ENCODE measurements at places on chromosomes 4 and X. TPM values are rescaled to one million over a fixed set of nuclear protein-coding genes. Genes with fewer than 3 reads are reported as not detected.

The SLC2A9 gene
- 0.26 TPM for total RNA-seq

- H3K4me1 ChIP-seq = peaks cover 31% of the 10 kb centered on the region
- H3K27me3 ChIP-seq = peaks cover 5% of the 10 kb centered on the region
- peak overlapping the region; percentile 97 for H3K27ac ChIP-seq
- peaks cover 4% of the 10 kb centered on the region for H3K36me3 ChIP-seq
These were observed 54.9 kb downstream of the LINC00632 start for GRCh38 chrX:140764401-140764919.

- no peak for DNase-seq
- H3K4me3 ChIP-seq = no peak overlapping the region
- H3K4me1 ChIP-seq = peaks cover 11% of the 10 kb centered on the region
- H3K36me3 ChIP-seq = no peaks in the 10 kb centered on the region
These were observed 144.6 kb upstream of the VCX3A start for GRCh38 chrX:6679550-6679949.

GRCh38 chr4:123232439-123232838, 164.2 kb upstream of the SPRY1 start:
- no peaks in the 10 kb centered on the region for H3K27me3 ChIP-seq
- H3K4me3 ChIP-seq = no peak overlapping the region
- H3K36me3 ChIP-seq = peaks cover 18% of the 10 kb centered on the region
- no peak for DNase-seq
- H3K27ac ChIP-seq = peak overlapping the region; percentile 48

DNA sequence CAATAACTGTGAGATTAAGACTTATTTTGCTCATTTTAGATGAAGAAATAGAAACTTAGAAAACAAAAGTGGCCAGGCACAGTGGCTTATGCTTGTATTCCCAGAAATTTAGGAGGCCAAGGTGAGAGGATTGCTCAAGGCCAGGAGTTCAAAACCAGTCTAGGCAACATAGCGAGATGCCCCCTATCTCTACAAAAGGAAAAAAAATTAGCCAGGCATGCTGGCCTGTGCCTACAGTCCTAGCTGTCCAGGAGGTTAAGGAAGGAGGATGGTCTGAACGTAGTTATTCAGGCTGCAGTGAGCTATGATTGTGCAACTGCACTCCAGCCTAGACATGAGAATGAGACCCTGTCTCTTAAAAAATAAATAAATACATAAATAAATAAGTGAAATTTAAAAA, 28.0 kb downstream of the APELA start:
- H3K27ac ChIP-seq = no peak overlapping the region
- H3K4me1 ChIP-seq = no peaks in the 10 kb centered on the region
- no peaks in the 10 kb centered on the region for H3K36me3 ChIP-seq
- DNase-seq = no peak
- no peak overlapping the region for H3K4me3 ChIP-seq
- H3K27me3 ChIP-seq = no peaks in the 10 kb centered on the region

The FAM184B gene
- 0.16 TPM for total RNA-seq

DNA sequence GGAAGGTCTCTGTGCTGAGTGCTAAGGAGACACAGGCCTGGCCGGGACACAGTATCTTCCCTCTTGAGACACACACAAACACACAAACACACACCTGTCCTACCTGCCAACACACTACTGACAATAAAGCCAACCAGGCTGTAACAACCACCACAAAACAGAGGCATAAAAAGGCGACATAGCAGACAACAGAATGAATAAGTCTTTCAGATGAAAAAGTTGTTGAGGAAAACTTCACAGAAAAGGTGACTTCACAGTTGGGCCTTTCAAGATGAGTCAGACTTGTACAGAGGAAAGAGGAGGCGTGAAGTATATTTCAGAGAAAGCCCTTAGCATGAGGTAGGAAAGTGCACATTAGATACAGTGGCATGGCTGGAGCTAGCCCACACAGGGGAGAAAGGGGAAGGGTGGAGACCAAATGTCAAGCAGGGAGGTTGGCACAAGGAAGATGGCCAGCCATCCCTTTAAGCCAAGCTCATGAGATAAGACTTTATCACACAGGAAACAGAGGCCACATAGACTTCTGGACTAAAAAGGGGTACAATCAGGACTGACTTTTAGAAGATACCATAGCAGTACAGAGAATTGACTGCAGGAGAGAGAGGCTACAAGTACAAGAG, 54.0 kb downstream of the SLC9A7 start:
- H3K27ac ChIP-seq = no peak overlapping the region
- no peaks in the 10 kb centered on the region for H3K27me3 ChIP-seq
- no peaks in the 10 kb centered on the region for H3K36me3 ChIP-seq

- peaks cover 7% of the 10 kb centered on the region for H3K36me3 ChIP-seq
- DNase-seq = no peak
- H3K4me1 ChIP-seq = no peaks in the 10 kb centered on the region
- H3K4me3 ChIP-seq = no peak overlapping the region
These were observed 190.6 kb upstream of the SPRY1 start for GRCh38 chr4:123206016-123206415.

DNA sequence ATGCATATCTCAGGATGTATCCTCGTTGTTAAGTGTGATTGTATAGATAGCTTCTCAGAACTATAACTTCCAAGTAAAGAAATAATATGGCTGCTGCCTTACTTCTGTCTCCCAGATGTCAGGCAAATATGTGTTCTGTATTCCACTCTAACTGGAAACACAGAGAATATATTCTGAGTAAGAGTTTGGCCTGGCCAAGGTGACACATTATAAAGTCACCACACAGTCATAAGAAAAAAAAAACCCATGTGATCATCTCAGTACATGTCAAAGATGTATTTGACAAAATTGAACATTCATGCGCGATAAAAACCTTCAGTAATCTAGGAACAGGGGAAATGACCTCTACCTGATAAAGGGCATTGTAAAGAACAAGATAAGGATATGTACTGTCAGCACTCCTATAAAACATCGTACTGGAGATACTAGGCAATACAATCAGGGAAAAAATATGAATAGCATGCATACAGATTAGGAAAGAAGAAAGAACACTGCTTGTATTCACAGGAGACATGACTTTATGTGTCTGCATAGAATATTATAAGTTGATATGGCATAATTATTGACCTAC, 207.1 kb downstream of the ZNF330 start:
- H3K27ac ChIP-seq = no peak overlapping the region
- H3K4me1 ChIP-seq = no peaks in the 10 kb centered on the region
- H3K4me3 ChIP-seq = no peak overlapping the region
- H3K27me3 ChIP-seq = no peaks in the 10 kb centered on the region
- no peak for DNase-seq

The TRIM75 gene
- not detected for total RNA-seq

DNA sequence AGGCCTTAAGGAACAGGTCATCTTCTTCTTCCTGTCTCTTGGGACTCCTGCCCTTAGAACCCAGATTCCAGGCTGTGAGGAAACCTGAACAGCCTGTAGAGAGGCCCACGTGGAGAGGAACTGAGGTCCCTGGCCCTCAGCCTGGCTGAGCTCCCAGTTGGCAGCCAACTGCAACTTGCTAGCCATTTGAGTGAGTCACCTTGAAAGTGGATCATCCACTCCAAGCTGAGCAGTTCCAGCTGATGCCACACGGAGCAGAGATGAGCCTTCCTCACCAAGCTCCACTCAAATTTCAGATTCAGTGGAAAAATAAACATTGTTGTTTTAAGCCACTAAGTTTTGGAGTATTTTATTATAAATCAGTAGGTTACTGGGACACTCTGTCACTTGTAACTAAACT, 392.5 kb downstream of the BCOR start:
- no peak overlapping the region for H3K27ac ChIP-seq
- H3K4me3 ChIP-seq = no peak overlapping the region
- H3K4me1 ChIP-seq = peaks cover 8% of the 10 kb centered on the region
- H3K36me3 ChIP-seq = no peaks in the 10 kb centered on the region
- no peaks in the 10 kb centered on the region for H3K27me3 ChIP-seq
- DNase-seq = no peak

The TCP11X2 gene
- not detected for total RNA-seq

- H3K4me1 ChIP-seq = peaks cover 18% of the 10 kb centered on the region
- DNase-seq = no peak
- H3K36me3 ChIP-seq = peaks cover 3% of the 10 kb centered on the region
- no peaks in the 10 kb centered on the region for H3K27me3 ChIP-seq
- no peak overlapping the region for H3K4me3 ChIP-seq
- H3K27ac ChIP-seq = no peak overlapping the region
These were observed 37.4 kb downstream of the CYTL1 start for GRCh38 chr4:4981827-4982226.

- H3K4me3 ChIP-seq = no peak overlapping the region
- H3K36me3 ChIP-seq = peaks cover 11% of the 10 kb centered on the region
These were observed 7.9 kb downstream of the BDH2 start for GRCh38 chr4:103091601-103092223.

The S100P gene
- not detected for total RNA-seq

- DNase-seq = no peak
- no peak overlapping the region for H3K27ac ChIP-seq
- no peaks in the 10 kb centered on the region for H3K4me1 ChIP-seq
- H3K36me3 ChIP-seq = no peaks in the 10 kb centered on the region
- no peaks in the 10 kb centered on the region for H3K27me3 ChIP-seq
These were observed 16.1 kb upstream of the IQCM start for GRCh38 chr4:149831656-149832208.

- peak overlapping the region; percentile 91 for H3K27ac ChIP-seq
- H3K27me3 ChIP-seq = no peaks in the 10 kb centered on the region
- H3K4me3 ChIP-seq = peak overlapping the region; percentile 36
- DNase-seq = no peak
- peaks cover 29% of the 10 kb centered on the region for H3K4me1 ChIP-seq
These were observed 66.8 kb downstream of the SOWAHB start for GRCh38 chr4:76830964-76831703.

DNA sequence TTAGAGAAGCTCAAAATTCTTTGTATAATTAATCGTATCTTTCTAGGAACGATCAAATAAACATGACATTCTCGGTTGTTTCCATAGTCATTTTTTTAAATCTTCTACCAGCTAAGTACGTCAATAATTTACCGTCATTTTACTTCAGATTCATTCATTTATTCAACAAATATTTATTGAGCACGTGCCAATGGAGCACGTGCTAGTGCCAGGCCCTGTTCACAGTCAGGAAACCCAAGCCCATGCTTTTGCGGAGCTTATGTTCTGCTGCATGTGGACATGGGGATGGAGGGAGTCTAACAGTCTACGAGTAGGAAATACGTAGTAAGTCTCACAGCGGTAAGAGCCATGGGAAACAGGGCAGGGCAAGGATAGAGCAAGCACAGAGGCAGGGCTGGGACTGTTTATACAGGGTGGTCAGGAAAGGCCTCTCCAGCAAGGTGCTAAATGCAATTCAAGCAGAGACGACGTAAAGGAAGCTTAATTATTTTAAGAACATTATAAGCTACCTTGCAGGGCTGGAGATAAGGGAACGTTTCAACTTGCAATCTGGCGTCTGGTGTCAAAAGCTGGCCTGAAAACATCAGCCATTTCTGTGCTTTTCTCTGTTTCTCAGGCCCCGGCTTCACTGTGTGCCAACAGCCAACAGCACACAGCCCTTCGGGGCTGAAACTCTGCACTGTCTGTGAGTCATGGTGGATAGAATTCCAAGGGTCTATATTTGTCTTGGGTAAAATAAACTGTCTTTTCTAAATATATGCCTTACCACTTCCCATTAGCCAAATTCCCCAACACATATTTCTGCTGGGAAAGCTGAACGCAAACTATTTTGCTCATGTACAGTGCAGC, 517.1 kb upstream of the ZFP42 start:
- H3K27me3 ChIP-seq = no peaks in the 10 kb centered on the region
- DNase-seq = no peak
- H3K4me1 ChIP-seq = no peaks in the 10 kb centered on the region
- H3K27ac ChIP-seq = no peak overlapping the region

DNA sequence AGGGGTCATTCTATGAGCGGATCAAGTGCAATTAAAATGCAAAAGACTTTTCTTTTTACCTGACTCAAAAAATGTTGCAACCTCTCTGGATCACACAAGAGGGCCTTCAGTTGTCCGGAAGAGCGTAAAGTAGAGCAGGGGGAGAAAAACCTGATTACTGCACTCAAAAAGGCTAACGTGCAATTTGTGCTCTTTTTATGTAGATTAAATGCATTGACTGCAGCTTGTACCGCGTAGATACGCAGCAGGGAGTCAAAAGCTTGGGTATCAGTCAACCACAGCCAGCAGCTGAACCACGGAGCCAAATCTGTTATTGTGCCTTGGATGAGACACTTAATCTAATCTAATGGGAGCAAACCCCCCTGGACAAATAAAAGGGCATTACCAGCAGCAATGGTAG, 107.3 kb upstream of the RAI2 start:
- no peak overlapping the region for H3K27ac ChIP-seq
- no peaks in the 10 kb centered on the region for H3K27me3 ChIP-seq
- H3K36me3 ChIP-seq = peaks cover 5% of the 10 kb centered on the region
- no peaks in the 10 kb centered on the region for H3K4me1 ChIP-seq

The MAGEA2 gene
- total RNA-seq = not detected

The CEP135 gene
- 17.4 TPM for total RNA-seq

The APELA gene
- 0.18 TPM for total RNA-seq

DNA sequence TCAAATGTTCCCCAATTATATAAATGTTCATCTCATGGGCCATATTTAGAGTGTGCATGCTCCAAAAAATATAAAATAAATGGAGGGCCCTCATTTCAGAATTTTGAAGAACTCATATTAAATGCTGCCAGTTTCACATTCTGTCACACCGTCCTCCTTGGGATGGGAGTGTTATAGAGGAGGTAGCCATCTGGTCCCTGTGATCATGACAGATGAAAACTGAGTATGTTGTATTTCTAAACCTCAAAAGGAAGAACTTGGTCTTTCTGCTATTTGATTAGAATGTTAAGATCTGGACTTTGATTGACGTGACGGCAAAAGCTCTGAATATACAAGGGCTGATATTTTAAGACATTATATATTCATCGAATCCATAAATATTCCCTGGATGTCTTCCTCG, 308.0 kb downstream of the RAPGEF2 start:
- no peaks in the 10 kb centered on the region for H3K27me3 ChIP-seq
- no peak for DNase-seq
- no peaks in the 10 kb centered on the region for H3K36me3 ChIP-seq
- H3K4me1 ChIP-seq = no peaks in the 10 kb centered on the region
- H3K27ac ChIP-seq = no peak overlapping the region
- H3K4me3 ChIP-seq = no peak overlapping the region

GRCh38 chr4:152607178-152607577, 71.3 kb upstream of the FBXW7 start:
- no peaks in the 10 kb centered on the region for H3K27me3 ChIP-seq
- H3K4me3 ChIP-seq = no peak overlapping the region
- peaks cover 22% of the 10 kb centered on the region for H3K4me1 ChIP-seq
- H3K36me3 ChIP-seq = no peaks in the 10 kb centered on the region
- no peak for DNase-seq

- no peak overlapping the region for H3K4me3 ChIP-seq
- H3K27ac ChIP-seq = no peak overlapping the region
- no peaks in the 10 kb centered on the region for H3K36me3 ChIP-seq
- DNase-seq = no peak
- H3K4me1 ChIP-seq = no peaks in the 10 kb centered on the region
These were observed 113.8 kb upstream of the ARSJ start for GRCh38 chr4:114093221-114093715.

The VCX2 gene
- not detected for total RNA-seq

DNA sequence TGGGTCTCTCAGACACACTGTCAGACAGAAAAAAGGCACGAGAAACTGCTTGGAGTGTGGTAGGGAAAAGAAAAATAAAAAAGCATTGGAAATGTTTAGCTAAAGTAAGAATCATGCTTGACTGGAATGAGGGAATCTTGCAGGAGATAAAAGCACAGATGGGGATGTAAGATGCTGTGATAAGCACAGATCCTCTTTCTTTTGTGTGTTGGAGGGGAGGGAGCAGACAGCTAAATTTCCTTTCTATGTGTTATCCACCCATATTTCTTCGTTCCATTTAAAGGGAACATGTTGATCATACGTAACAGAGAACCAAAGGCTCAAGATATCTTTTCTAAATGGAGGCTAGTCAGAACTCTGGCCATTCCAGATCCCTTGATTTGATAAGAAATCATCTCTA, 614.0 kb upstream of the LCORL start:
- peaks cover 12% of the 10 kb centered on the region for H3K4me1 ChIP-seq
- H3K4me3 ChIP-seq = no peak overlapping the region
- H3K27me3 ChIP-seq = no peaks in the 10 kb centered on the region
- H3K36me3 ChIP-seq = peaks cover 2% of the 10 kb centered on the region
- DNase-seq = no peak
- H3K27ac ChIP-seq = no peak overlapping the region

Data from neural crest cell (in vitro differentiated cells).